ENCODE measurements at places on chromosomes 6 and 20. TPM values are rescaled to one million over a fixed set of nuclear protein-coding genes. Genes with fewer than 3 reads are reported as not detected.
A peak's percentile ranks its signal among the peaks of the same experiment; 100 is the strongest.

Gene CALHM4
- not detected for total RNA-seq

DNA sequence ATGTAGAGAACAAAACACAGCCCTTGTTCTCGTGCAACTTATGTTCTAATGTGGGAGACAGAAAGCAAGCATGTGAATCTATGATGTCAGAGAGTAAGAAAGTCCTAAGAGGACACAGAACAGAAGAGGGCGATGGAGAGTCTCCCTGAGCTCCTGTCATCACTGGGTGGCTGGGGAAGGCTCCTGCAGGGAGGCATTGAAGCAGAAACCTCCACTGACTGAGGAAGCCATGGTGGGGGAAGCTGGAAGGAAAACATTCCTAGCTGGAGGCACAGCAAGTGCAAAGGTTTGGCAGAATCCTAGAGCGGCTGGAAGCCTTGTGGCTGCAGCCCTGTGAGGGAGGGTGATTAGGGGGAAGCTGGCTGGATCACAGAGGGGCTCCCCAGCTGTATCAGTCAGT lies 248.0 kb downstream of the CDH26 start:
- no peaks in the 10 kb centered on the region for H3K36me3 ChIP-seq
- DNase-seq = peak; percentile 9
- peaks cover 6% of the 10 kb centered on the region for H3K4me1 ChIP-seq
- peaks cover 4% of the 10 kb centered on the region for H3K27me3 ChIP-seq
- no peak overlapping the region for H3K27ac ChIP-seq

- H3K4me3 ChIP-seq = no peak overlapping the region
- H3K36me3 ChIP-seq = no peaks in the 10 kb centered on the region
- H3K27me3 ChIP-seq = no peaks in the 10 kb centered on the region
These were observed 63.0 kb upstream of the THBS2 start for GRCh38 chr6:169316651-169317050.

GRCh38 chr20:58741384-58741783 lies 48.8 kb downstream of the NPEPL1 start:
- no peaks in the 10 kb centered on the region for H3K4me1 ChIP-seq
- no peak for DNase-seq
- H3K4me3 ChIP-seq = no peak overlapping the region
- H3K27ac ChIP-seq = no peak overlapping the region
- H3K36me3 ChIP-seq = no peaks in the 10 kb centered on the region

DNA sequence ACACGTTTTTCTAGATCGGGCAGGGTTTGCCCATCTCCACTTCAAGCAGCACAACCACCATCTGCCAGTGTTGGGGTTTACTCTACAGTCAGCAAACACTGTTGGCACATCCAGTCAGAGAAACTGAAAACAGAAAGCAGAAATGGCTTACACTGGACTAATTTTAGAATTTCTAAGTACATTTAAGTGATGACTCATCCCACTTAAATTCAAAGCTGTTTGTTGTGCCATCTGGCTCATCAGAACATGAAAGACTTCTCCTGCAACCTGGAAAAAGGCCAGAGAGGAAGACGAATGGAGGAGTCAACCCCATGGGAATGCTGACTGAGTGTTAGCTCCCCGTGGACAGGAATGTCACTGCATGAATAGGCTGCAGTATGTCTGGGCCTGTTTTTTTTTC lies 21.8 kb downstream of the FAM209B start:
- no peak overlapping the region for H3K4me3 ChIP-seq
- H3K27me3 ChIP-seq = peaks cover 3% of the 10 kb centered on the region
- no peak overlapping the region for H3K27ac ChIP-seq
- no peaks in the 10 kb centered on the region for H3K36me3 ChIP-seq
- H3K4me1 ChIP-seq = peaks cover 8% of the 10 kb centered on the region
- DNase-seq = no peak
